ENCODE measurements at places on chromosomes 5 and 9.
A peak's percentile ranks its signal among the peaks of the same experiment; 100 is the strongest.

GRCh38 chr5:66859526-66859925, 263.3 kb downstream of the MAST4 start:
- no peak for DNase-seq

DNA sequence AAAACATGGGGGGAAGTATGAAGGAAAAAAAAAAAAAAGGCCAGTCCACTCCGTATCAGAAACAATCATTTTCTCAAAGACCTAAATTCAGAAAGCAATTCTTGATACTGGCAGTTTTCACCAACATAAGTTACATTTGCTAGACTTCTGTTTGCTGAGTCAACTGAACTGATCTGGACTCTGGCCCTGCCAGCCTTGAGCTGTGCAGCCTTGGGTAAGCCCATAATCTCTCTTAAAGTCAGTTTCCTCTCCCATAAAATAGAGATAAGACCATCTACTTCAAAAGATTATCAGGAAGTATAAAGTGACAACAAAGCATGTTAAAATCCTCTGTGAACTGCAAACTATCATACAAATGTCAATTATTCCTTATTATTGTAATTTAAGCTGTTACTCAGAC, 106.8 kb downstream of the MAPKAP1 start:
- DNase-seq = no peak

GRCh38 chr9:4324513-4324912, 24.6 kb upstream of the GLIS3 start:
- DNase-seq = no peak

- no peak for DNase-seq
These were observed 148.8 kb upstream of the SGCD start for GRCh38 chr5:156178117-156178516.

DNA sequence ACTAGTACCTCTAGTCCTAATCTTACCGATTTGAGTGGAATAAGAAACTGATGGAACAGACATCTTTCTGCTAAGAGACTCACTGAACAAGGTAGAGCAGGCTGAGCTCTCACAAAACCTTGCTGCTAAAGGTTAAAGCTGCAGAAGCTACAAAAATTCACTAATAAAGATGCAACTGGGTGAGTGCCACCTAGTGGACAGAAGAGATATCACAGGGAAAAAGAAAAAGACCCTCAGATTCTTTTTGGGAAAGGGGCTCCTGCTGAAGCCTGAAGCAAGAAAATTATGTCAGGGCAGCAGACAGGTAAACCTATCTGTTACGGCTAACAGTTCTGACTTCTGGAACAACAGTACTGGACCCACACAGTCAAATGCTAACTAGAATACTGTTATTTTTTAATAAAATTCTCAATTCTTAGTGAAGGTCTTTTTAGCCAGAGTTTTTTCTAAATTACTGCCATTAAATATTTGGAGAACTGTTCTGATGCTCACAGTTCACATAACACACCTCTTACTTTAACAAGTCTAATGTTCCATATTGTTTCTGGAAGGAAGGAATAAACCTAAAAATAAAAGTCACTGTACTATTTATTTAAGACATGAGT, 51.2 kb downstream of the DIAPH1 start:
- no peak for DNase-seq

DNA sequence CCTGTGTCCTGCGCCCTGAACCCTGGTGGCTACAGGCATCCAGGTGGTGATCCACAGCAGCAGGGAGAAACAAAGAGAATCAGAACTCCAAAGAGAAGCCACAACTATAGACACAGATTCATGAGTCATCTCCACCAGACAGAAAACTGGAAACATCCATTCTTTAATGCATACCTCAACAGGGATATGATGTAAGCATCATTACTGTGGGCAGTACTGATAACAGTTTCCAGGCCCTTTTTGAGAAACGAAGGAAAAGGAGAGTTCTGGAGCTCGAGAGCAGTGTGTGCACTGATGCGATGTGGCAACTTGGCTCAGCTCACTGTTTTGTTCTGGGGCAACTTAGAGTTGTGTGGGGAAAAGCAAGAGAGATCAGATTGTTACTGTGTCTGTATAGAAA, 215.6 kb upstream of the ADAMTS16 start:
- no peak for DNase-seq

DNA sequence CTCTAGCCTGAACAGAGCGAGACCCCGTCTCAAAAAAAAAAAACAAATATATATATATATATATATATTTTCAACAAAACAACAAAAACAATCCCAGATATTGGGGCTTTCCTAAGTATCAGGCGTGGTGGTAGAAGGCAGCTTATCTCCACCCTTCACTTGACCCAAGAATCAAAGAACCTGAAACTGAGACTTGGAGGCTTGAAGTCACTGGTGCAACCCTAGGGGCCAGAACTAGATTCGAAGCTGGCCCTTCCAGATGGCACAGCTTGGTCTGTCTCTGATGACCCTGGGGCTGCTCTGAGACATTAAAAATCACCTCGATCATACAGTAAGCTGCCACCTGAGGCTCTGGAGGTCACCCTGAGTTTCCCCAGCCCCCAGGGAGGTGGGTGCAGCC, 1.3 kb upstream of the KCNMB1 start:
- DNase-seq = no peak

DNA sequence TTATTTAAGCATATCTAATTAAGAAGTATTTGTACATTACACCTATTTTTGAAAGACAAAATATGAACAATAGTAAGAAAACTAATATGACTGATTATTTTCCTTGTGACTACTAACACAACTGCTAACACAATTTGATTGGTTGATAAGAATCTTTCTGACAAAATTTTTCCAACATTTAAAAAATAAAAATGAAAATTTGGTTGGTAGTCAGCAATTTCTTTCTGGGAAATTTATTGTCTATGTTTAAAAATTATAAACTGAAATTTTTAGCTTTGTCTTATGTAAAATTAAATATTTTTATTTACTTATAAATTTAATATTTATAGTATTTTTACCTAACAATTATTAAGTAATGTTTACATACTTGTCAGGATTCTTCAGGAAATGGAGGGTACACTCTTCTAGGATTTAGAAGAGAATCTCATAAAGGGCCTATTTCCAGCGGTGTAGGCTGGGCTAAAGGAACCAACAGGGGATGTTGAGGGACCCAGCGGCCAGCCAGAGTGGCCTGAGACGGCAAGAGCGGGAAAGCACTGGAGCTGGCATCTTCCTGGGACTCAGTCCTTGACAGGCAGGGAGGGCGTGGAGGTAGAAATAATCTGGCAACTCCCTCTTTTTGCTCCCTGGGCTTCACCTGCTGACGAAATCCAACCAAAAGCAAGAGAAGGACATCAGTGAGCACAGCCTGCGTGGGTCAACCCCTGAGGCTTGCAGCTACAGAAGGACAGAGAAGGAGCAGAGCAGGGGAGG, 14.7 kb upstream of the FAM120A start:
- DNase-seq = no peak

GRCh38 chr5:39604491-39604890, 179.7 kb upstream of the DAB2 start:
- DNase-seq = no peak

GRCh38 chr9:126146254-126147145, 180.1 kb upstream of the MVB12B start:
- peak; percentile 6 for DNase-seq

DNA sequence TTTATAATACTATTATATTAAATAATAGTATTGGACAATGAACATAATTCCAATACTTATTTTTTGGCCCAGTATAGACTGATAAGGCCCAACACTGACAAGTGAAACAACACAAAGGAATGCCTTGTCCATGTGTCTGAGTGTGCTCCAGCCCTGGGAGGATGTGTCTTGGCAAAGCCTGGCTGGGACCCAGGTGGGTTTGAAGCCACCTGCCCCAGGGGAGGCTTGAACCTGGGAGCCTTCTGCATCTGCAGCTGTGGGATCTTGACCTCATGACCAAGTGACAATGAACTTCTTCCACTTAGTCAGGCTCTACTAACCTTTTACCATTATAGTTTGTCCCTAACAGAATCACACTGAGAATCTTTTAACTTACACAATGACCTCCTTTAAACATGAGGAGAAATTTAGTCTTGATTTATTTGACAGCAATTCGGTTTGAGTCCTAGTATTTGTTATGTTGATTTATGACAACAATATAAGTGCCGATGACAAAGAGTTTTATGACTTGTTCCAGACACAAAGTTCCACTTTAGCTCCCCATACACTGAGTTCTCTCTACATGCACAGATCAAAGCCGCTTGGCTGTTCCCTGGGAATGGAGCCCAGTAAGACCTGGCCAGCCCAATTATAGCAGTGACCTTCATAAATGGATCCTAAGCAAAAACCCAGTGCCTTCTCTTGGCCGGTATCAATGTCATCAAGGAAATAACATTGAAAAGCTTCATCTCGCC, 294.5 kb downstream of the CTNND2 start:
- no peak for DNase-seq

DNA sequence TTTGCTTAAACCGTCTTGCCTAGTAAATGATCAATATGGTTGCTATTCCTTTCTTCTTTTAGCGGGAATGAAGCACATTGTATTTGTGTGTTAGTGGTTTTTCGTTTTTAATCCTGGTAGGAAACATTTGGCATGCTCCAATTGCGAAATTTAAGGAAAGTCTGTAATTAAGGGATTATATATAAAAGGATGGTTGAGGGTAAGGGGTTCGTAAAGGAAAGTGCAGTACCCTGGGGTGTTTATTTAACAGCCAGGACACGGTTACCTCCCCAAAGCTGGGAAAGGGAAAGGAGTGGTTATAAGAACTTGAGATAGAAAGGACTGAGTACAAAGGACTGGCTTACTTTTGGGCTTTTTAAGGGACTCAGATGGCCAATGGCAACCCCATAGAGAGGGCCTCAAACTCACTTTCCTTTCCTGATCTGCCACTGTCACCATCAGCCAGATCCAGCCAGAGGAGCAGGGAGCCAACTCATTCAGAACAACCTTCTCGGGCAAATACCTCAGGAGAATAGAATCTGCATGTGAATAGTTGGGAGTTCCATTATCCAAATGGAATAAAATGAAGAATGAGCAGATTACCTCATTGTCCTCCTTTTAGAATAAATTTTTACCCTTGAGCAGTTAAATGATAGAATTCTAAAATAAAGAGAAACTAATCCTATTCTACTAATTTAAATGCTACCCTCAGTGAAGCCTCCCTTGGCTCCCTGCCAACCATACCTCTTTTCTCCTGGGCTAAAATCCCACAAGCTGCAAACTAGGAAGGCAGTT, 117.7 kb downstream of the SNCAIP start:
- no peak for DNase-seq

DNA sequence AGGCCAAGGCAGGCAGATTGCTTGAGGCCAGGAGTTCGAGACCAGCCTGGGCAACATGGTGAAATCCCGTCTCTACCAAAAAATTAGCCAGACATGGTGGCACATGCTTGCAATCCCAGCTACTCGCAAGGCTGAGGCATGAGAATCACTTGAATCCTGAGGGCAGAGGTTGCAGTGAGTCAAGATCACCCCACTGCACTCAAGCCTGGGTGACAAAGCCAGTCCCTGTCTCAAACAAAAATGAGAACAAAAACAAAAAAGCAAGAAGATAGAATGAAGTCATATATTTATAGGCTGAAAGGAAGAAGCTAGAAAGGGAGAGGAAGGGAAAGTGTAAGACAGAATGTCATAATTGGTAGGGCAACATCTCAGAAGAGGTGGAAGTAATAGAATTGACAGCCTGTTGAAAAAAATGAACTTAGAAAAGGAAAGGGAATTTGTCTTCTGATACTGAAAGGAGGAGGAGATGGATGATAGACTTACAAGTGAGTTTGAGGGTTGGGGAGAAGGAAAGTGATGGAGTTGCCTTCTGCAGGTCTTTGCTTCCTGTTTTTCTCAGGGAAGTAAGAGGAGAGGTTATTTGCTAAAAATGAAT, 32.2 kb downstream of the CARD6 start:
- no peak for DNase-seq

DNA sequence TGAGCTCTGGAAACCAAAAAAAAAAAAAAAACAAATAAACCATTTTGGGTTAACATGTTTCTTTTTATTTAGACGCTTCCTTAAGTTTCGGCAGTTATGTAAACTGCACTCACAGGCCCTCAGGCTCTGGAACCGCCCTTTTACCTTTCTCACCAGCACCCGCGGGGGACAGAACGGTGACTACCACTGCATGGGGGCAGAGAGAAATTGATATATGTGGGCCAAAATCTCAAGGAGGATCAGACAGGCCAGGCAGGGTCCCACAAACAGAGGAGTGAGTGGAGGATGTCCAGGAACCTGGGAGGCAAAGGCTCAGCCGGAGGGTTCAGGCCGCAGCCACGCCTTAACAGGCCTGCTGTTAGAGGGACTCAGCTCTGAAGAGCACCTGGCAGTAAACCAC, 54.4 kb downstream of the IRX2 start:
- no peak for DNase-seq

DNA sequence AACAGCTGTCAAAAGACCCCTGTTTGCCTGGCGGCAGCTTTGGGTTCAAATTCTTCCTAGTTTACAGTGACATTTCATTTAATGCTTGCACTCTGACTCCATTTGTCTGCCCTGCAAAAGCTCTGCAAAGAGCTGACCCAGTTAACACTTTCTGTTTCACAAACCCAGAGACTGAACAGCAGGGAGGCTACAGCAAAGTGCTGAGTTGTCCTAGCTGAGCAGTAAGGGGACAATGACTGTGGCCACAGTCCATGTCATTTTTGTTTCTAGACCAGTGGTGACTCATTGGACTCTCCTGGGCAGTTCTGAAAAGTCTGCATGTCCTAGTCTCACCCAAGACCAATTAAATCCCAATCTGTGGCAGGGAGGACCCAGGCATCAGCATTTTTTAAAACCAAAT, 994.8 kb upstream of the WWC1 start:
- DNase-seq = no peak

- DNase-seq = no peak
These were observed 6.1 kb downstream of the SCAI start for GRCh38 chr9:125137200-125137599.

DNA sequence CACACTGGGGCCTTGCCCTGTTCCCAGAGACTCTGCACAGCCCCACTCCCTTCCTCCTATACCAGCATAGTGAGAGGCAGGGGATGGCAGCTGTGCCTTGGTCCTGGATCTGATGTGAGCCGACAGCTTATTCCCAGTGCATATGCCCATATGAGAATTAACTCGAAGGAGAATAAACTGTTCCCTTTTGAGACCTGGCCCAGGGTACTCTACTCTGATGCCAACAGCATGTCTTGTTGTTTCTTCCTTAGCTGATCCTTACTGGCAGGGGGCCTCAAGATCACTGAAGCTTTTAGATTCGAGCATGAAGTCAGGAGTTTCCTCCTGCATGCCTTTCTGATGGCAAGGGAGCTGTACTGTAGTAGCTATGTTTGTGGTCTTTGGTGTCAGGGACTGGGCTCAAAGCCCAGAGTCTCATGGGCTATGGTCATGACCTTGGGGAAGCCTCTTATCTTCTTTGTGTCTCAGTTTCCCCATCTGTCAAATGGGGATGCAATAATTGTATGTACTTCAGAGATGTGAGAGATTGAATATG, 57.1 kb downstream of the DOCK2 start:
- DNase-seq = no peak

DNA sequence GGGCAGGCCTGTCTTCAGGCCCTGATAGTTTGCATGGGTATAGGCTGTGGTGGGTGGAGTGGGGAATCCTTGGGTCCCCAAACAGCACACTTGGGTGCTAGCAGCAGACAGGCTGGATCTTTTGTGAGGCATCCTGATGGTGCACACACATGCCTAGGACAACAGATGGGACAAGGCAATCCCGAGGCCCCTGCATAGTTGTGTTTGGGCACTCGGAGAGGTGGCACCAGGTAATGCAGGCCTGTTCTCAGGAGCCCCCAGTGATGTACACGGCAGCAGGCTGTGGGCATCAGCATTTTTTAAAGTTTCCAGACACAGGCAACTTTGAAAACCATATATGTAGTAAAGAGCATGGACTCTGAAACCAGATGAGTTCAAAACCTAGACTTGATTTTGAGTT, 65.4 kb downstream of the EPB41L4A start:
- no peak for DNase-seq

GRCh38 chr9:38010918-38011704, 57.9 kb downstream of the SHB start:
- DNase-seq = no peak

- no peak for DNase-seq
These were observed 541.4 kb downstream of the KCTD16 start for GRCh38 chr5:144712090-144712489.

All from activated T-cell treated with anti-CD3 and anti-CD28 coated beads for 48 hours (primary cell).